ENCODE measurements at places on chromosomes 5 and 9.

GRCh38 chr5:26889815-26890214 is 148.6 kb downstream of the CDH9 start:
- DNase-seq, result no peak

DNA sequence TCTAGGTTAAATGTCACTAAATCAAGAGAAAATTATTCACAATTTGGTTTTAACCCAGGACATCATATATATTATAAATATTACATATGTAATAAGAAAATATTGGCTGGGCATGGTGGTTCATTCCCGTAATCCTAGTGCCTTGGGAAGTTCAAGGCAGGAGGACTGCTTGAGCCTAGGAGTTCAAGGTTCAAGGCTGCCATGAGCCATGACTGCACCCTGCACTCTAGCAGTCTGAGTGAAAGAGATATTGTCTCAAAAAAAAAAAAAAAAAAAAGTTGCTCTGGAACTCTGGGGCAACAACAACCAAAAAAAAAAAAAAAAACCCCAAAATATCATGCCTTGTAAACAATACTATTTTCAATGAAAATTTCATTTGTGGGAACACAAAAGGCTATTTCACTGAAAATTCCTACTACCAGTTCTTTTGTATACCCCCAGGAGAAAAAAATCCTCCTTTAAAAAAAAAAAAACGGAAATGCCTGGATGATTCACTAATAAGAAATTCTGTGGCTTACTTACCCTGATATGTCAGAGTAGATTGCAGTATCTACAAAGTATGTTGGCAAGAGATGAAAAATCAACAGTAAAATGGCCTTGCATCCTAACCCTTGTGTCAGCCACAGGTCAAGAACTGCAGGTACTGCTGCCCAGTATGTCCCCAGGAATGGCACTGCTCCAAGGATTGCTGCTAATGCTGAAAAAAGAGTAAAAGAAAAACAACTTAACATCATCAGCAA is 22.6 kb upstream of the CTNNAL1 start:
- peak; percentile 78 for DNase-seq

- no peak for DNase-seq
Measured at GRCh38 chr9:116320290-116320689, 166.7 kb downstream of the PAPPA start.

DNA sequence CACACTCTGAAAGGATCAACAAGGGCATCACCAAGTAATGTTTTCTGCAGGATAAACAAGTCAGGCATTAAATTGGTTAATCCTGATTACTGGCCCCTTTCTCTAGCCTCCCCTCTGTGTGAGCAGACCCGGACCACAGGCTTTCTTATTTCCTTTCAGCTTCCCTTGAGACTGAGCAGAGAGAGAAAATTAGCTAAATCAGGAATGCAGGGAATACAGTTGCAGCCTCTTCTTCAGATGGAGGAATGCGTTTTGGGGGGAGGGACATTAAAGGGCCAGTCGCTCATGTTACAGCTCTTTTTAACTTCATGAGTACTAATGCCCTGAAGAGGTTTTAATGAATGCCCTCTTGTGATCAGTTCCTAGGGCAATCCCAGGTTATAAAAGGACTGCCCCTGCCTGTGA is 19.8 kb downstream of the PCDHAC2 start:
- DNase-seq, result no peak

DNA sequence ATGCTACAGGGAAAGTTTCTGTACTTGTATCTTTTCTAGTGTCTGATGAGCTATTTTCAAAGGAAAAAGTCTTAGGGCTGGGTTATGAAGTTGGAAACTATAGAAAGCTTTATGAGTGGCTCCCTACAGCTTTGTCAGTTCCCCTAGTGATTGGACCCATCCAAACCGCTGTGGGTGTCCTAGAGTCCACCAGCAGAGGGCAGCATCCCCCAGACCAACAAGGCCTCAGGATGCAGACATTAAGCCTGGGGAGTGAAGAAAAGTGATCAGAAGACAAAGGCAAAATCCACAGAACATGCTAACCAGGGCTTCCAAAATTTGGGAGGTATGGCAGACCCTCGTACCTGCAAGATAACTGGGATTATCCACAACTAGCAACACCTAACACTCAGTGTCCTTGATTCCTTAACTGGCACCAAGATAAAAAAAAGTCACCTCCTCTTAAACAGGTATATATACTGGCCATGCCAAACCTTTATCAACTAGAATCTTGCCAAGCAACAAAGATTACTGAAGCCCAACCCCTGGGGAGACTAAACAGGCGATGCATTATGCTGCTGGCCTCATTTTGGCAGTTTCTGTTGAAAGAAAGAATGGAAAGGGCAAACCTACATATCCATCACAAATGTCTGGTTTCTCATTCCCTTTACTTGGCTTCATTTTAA is 110.4 kb upstream of the NR5A1 start:
- DNase-seq, result no peak

DNA sequence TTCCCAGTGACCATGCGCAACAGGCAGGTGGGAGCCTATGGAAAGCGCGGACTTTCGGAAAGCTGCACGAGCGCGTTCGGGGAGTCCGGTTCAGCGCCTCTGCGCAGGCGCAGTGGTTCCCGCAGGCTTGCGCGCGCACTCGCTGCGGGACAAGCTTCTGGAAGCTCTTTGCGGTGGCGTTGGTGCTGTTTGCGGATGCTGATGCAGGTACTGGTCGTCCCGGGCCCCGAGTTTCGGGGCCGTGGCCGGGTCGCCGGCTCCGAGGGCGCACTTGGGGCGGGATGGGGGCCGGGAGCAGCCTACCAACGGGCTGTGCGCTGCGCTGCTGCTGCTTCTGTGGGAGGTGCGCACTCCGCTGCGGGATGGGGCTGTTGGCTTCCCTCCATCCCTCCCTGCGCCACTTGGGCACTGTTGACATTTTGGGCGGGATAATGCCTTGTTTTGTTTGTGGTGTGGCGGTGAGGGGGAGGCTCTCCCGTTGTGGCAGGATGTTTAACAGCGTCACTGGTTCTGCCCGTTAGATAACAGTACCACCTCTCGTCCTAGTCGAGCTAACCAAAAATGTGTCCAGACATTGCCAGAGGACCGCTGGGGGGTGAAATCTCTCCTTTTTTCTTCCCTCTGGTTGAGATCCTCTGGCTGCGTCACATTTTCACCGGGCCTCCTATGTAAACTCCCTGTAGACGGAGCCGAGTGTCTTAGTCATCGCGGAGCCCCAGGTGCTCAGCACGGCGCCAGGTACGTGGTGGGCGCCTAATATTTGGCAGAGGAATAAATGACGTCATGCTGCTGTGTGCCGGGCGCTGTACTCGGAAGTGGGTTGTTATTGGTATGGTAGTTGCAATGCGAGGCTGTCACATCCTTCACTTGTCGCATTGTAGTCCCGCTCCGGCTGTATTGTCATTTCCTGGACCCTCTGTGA is at the start of gene ZNF483:
TSS of gene ZNF483 (plus strand) at position 124 of the 922 bp plus-strand sequence. CDS start 2,217 bp downstream, outside the sequence.
- peak; percentile 13 for DNase-seq

- DNase-seq, result no peak
Measured at GRCh38 chr5:163807781-163808180, 302.4 kb downstream of the MAT2B start.

DNA sequence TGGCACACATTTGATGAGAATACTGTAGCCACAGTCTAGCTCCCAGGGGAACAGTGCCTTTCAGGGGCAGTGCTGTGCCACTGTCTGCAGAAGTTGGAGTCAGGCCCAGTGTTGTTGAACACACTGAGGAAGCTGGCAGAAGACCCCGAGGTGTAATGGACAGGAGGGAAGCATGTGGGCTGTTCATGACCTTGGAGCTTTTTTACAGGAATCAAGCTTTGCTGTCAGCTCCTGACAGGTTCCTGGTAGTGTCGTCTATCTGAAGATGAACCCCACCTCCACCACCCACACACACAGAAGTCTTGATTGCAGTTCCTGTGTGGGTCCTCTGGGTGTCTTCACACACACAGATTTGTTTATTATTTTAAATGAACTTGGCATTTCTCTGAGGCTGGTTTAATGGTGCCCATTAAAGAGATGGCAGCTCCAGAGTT is 40.3 kb upstream of the TNFAIP8 start:
- DNase-seq, result no peak

DNA sequence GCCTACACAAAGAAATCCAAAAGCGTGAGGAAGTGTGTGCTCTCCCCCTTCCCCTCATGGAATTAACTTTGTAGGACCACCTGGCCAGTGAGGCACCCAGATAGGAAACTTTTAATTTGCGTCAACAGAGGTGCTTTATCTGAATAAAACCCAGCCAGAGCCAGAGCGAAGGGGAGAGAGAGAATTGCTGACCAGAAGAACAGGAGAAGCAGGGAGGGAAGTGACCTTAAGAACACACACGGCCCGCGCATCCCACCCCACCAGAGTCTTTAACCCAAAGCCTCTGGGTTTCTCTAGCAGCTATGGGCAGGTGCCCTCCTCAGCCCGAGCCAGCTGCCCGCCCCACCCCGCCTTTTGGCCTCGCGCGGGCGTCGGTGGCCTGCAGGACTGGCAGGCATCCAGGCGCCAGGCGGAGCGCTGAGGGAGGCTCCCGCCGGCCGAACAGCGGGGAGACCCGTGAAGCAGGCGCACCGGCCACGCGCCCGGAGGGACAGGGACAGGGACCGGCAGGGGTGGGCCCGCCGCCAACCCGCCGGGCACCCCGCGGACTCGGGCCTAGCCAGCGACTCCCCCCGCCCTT is 580 bp downstream of the ERAP1 start:
- no peak for DNase-seq

- no peak for DNase-seq
Measured at GRCh38 chr5:54425258-54425657, 30.2 kb upstream of the HSPB3 start.

GRCh38 chr5:143045062-143045461 is 274.9 kb downstream of the ARHGAP26 start:
- no peak for DNase-seq

DNA sequence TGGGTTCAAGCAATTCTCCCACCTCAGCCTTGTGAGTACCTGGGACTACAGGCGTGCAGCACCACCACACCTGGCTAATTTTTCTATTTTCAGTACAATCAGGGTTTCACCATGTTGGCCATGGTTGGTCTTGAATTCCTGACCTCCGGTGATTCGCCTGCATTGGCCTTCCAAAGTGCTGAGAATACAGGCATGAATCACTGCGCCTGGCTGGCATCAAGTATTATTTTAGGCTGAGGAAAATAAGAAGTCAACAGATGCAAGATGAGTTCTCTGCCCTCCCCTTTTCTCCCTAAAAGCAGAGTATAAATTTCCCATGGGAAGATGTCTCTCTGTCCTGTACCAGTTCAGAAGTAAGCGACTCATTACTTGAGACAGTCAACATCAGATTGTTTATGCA is 71.5 kb downstream of the ELAVL2 start:
- DNase-seq, result no peak

DNA sequence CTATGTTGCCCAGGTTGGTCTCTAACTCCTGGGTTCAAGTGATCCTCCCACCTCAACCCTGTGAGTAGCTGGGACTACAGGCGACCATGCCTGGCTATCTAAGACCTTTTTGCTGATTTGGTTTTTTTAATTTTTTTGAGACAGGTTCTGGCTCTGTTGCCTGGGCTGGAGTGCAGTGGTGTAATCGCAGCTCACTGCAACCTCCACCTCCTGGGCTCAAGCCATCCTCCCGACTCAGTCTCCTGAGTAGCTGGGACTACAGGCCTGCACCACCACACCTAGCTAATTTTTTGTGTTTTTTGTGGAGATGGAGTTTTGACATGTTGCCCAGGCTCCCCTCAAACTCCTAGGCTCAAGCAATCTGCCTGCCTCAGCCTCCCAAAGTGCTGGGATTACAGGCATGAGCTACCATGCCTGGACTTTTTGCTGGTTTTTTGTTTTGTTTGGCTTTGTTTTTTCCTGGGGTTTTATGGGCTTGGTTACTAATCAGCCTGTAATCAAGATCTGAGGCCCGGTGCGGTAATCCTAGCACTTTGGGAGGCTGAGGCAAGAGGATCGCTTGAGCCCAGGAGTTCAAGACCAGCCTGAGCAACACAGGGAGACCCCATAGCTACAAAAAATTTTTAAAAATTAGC is 3.6 kb downstream of the CYSTM1 start:
- no peak for DNase-seq

DNA sequence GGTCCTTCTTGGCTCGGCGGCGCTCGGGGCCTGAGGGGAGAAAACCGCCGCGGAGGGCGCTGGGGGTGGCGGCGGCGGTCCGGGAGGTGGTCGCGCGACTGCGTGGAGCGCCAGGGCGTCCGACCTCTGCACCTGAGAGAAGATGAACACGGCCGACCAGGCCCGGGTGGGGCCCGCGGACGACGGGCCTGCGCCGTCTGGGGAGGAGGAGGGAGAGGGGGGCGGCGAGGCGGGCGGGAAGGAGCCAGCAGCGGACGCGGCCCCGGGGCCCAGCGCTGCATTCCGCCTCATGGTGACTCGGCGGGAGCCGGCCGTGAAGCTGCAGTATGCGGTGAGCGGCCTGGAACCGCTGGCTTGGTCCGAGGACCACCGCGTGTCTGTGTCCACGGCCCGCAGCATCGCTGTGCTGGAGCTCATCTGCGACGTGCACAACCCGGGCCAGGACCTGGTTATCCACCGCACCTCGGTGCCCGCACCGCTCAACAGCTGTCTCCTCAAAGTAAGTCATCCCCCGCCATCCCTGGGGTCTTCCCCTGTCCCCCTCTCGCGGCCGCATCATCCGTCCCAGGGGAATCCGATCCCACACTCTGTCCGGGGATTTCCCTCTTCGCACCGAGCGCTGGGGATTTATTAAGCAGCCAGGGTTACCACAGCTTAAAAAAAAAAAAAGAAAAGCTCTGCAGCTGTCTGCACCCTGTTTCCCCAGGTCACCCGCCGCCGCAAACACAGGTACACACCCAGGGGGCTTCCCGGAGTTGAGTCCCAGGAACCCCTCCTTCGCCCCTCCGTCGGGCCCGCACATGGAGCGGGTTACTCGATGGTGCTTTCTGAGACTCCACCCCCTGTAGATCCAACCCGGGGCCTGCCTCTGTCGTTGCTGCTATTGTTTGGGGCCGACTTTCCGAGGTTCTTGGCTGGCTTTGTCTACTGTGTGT is at the start of gene GTF3C4:
TSS of gene GTF3C4 (plus strand) at position 8 of the 935 bp plus-strand sequence. CDS start at position 143, 135 bp downstream.
- DNase-seq, result no peak

- no peak for DNase-seq
Measured at GRCh38 chr5:167348251-167348926, 943.1 kb upstream of the WWC1 start.

- DNase-seq, result no peak
Measured at GRCh38 chr9:4603830-4604229, 58.3 kb upstream of the PLPP6 start.

DNA sequence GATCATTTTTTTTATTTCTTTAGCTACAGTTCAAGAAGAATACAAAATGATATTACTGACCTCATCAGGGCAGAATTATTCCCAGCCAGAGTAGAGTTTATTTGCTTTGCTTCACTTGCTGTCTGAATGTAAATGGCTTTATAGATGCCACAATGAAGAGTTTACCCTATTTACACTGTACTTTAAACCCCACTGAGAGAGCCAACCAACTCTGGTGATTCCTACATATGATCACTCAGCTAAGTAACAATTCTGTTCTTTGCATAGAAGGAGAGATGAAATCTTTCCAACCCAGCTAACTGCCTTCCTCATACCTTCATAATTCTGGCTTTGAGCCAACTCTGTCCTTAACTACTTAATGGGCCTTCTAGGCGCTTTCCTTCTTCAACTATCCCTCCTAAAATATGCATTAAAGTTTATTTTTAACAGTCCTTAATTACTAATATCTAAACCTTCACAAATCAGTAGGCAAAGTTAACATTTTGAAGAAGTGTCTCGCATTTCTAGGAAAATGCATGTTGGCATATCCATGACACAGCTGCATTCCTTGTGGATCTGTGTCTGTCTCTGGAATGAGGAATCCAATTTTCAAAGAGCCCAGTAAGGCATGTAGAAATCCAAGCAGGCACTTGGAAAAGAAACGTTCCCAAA is 284.8 kb upstream of the GRAMD2B start:
- DNase-seq, result peak; percentile 10
